ENCODE measurements at places on chromosomes 4 and X. TPM values are rescaled to one million over a fixed set of nuclear protein-coding genes. Genes with fewer than 3 reads are reported as not detected.

DNA sequence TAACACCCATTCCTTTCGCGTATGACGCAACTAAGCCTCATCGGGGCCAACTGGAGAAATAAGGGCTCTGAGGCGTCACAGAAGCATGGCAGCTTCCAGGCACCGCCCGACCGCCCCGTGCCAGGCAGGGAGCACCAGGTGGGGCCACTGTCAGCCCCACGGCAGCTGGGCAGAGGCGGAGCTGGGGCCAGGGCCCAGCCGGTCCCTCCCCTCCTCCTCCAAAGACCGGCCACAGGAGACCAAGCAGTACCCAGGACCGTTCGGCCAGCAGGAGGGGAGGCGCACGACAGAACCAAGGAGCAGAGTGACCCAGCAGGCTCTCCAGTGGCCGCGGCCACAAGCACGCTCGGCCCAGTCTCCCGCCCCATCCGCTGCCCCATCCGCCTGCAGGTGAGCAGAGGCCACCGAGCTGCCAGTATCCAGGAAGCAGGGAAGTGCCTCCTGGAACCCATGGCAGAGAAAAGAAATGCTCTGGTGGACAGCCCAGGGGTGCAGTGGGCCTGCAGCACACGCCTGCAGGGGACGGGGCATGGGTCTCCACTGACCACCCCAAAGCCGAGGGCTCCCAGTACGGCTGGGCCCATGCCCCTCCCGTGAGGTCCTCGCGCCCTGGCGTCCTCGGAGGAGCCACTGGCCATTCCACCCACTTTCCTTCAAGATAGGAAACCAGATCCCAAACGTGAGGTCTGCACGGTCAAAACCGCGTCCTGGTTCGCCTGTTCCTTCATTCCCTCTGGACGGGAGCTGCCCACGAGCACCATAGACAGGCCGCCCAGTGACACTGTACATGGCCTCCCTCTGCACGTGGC is 9.6 kb downstream of the CTBP1 start:
- DNase-seq, result no peak

- no peak for DNase-seq
These were observed 14.7 kb downstream of the STAP1 start for GRCh38 chr4:67573193-67573592.

F11 gene
- not detected for total RNA-seq

DNA sequence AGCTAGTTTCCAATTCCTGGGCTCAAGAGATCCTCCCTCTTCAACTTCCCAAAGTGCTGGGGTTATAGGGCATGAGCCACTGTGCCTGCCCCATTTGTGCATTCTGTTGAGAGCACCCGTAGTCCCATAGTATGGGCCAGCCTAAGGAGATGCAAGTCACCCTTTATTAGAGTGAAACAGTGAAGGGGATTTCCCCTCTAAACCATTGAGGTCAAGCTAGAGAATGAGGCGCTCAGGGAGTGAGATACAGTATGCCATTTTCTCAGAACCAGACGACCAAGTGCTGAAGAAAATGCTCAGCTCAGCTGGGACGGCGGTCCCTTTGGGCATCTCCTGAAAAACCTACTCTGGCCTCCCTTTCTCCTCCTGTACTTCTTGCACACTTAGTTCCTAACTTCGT is 18.7 kb downstream of the RNF4 start:
- DNase-seq, result no peak

- DNase-seq, result peak; percentile 88
These were observed 160.3 kb downstream of the OR13H1 start for GRCh38 chrX:131704136-131704695.

- DNase-seq, result no peak
These were observed 64.0 kb upstream of the GPRIN3 start for GRCh38 chr4:89371614-89372013.

MUC7 gene
- not detected for total RNA-seq

DNA sequence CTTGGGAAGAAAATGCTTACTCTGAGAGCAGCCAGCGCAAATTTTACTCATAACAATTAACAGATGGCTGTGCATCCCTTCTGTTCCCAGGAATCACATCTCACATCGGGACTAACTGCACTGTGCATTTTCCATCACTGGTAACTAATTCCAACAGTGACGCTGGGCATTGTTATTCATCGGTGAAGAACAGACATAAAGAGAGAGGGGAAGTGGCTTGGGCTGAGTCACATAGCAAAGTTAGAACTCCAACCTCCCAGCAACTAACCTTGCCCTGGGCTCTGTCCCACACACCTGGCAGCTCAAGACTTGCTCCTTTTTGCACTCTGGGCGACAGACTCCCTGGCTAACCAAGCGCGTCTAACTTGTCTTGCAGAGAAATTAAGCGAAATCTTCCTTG is 6.4 kb upstream of the LONRF3 start:
- no peak for DNase-seq

DNA sequence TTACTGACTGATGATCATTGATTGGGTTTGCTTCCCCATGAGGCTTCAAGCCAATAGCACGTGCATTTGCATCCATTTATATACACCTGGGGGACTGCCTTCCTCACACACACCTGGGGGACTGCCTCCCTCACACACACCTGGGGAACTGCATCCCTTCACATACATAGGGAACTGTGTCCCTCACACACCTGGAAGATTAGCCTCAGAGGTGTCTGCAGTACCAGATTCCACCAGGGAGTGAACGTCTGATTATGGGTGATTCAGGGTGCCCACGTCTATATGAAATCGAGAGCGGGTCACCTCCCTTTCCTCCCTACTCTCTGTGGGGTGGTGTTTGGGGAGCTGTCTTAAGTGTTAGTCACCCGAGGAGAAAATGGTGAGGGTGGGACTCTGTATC is 16.9 kb downstream of the CD99 start:
- no peak for DNase-seq

DNA sequence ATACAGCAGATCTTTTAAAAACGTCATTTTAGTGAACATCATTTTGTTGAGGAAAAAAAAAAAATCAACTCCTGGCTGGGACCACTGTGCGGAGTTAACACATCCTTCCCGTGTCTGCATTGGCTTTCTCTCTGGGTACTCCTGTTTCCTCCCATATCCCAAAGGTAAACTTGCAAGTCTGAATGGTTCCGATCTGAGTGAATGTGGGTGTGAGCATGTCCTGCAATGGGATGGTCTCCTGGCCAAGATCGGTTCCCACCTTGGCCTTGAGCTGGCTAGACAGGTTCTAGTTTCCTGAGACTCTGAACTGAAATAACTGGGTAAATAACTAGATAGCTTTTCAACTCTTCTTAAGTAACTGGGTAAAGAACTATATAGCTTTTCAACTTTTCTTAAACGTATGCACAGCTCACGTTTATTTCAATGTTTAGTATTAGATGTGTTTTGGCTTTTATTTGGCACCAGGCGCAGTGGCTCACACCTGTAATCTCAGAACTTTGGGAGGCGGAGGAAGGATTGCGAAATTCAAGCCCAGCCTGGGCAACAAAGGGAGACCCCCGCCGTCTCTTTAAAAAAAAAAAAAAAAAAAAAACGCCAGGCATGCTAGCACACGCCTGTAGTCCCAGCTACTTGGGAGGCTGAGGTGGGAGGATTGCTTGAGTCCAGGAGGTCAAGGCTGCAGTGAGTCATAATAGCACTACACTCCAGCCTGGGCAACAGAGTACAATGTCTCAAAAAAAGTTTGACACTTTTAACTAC is 14.0 kb downstream of the RBMX start:
- DNase-seq, result no peak

FAM50A gene
- total RNA-seq, result 70.5 TPM

GRCh38 chr4:110624398-110624780 is 1.5 kb upstream of the PITX2 start:
- DNase-seq, result no peak

- DNase-seq, result no peak
These were observed 225.1 kb downstream of the NR3C2 start for GRCh38 chr4:148216866-148217814.

- DNase-seq, result no peak
These were observed 1620.9 kb downstream of the STIM2 start for GRCh38 chr4:28481565-28481964.

- DNase-seq, result peak; percentile 2
These were observed 409.8 kb upstream of the GALNT7 start for GRCh38 chr4:172758586-172759340.

FREM3 gene
- not detected for total RNA-seq

- no peak for DNase-seq
These were observed 125.0 kb downstream of the ARHGAP6 start for GRCh38 chrX:11540532-11541377.

GRCh38 chr4:2825740-2826139 is 17.9 kb upstream of the ADD1 start:
- DNase-seq, result no peak

DNA sequence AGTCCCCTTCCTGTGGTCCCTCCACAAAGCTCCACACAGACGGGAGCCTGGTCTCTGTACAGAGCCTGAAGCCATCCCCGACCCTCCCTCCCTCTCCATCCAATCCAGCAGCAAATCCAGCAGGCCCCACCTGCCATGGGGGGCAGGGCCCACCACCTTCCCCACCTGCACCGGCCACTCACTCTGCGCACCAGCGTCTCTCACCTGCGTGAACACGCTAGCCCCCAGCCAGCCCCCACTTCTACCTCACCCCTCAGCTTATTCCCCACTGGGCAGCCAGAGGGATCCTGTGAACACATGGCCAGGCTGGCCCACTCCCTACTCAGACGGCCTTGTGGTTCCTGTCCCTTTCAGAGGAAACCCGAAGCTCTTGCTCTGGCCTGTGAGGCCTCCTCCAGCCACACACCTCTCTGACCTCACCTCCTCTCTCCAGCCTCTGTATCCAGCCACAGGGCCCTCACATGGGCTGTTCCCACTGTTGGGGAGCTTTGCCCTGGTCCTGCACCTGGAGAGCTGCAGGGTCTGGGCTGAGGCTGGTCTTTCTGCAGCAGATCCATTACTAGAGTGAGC is 70.9 kb downstream of the WFS1 start:
- no peak for DNase-seq

DNA sequence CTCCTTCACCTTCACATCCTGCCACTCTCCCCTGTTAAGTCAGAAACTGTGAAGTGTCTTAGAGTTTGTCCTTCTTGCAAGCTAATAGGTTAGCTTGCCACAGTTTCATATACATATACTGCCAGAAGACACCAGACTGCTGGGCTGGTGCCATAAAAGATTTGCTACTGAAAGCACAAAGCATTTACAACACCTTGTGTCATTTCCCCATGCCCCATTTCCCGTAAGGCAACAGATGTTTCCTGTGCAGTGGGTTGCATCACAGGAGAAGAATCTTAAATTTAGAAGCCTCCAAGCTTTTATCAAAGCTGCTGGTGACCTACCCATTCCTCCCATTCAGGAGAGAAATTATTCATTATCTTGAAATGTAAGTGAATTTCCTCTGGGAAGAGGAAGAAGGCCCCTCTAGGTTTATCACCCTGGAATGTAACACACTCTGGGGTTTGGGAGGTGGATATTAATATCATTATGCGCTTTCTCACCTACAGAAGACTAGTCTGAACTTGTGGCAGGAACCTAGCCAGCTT is 34.5 kb upstream of the RAB33B start:
- DNase-seq, result no peak

FRMD7 gene
- total RNA-seq, result not detected

- DNase-seq, result no peak
These were observed 65.8 kb downstream of the ARAP2 start for GRCh38 chr4:36178484-36178883.

DNA sequence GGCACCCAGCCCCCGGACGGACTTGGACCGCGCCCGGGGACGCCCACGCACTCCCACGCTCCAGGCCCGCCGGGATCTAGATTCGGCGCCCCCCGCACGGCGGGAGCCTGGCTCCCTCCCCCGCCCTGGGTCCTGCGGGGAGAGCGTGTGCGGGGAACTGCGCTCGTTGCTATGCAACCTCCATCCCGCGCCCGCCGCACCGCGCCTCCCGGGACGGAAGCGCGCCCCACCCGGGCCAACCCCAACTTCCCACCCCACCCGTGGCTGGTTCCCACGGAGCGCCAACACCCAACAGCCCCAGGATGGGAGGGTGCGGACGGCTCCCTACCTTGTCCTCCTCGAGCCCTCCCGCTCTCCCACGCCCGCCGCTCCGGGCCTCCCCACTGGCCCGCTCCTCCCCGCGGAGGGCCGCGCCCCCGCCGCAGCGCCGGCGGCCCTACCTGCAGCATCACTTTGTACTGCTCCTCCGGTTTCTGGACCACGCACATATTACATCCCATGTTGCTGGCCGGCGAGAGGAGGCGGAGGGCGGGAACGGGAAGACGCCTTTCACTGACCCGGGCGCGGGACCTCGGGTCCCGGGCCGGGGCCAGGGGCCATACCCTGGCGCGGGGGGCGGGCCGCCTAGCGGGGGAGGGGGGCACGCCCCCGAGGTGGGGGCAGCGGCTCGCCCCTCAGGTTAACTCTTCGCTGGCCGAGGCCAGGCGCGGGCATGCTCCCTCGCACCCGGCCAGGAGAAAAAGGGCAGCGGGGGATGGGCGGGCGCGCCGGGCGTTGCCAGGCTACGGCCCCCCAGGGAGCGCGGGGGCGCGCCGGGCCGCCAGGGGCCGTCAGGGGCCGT is at the start of gene PDZD4:
Gene PDZD4 (minus strand): TSS at position 746 of the 841 bp plus-strand sequence. CDS start 246 bp downstream, at position 500.
- no peak for DNase-seq

SPATA18 gene
- 0.11 TPM for total RNA-seq

UCP1 gene
- not detected for total RNA-seq

RAB9B gene
- total RNA-seq, result 1.7 TPM

DNA sequence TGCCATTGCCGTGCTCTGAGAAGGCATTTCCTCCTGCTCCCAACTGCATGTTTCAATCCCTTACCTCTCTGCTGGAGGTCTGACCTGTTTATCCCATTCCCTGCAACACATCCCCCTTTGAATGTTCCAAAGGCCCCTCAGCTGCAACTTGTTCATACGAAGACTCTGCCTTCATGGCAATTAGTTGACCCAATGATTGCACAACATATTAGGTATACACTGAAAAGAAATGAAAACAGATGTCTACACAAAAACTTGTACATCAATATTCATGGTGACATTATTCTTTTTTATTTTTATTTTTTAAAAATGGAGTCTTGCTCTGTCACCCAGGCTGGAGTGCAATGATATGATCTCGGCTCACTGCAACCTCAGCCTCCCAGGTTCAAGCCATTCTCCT is 54.9 kb upstream of the STX18 start:
- DNase-seq, result no peak

DNA sequence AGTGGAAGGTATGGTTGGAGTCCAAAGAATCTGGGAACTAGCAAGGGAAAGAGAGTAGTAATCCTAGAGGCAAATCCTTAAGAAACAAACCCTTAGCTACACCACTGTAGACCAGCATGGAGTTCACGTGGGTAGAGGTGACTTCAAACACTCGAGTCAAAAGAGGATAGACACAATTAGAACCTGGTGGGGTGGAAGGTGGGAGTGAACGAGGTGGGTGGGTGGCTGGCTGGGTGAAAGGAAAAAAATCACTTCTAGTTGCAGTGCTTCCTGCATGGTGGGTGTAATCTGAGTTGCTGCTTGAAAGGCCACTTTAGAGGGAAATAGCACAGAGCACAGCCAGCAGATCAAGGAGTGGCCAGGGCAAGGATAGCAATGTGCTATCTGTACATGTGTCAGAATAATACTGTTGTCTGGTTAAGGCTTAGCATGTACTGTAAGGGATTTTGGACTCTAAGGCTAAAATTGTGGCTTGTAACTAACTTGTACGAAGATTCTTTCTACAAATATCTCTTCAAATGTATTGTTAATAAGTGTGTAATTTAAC is 356.2 kb downstream of the GRIA2 start:
- no peak for DNase-seq

RS1 gene
- 0.05 TPM for total RNA-seq

GRCh38 chr4:52588097-52588496 is 71.0 kb downstream of the USP46 start:
- peak; percentile 38 for DNase-seq

GRCh38 chrX:42050345-42050744 is 127.0 kb upstream of the CASK start:
- DNase-seq, result no peak

- DNase-seq, result no peak
These were observed 64.7 kb upstream of the PLAC8 start for GRCh38 chr4:83179205-83179604.
